Activated T-cell treated with anti-CD3 and anti-CD28 coated beads, Interleukin-2, amount 50 U/mL, for 24 hours (primary cell): ENCODE measurements at places on chromosomes 1 and 21.

DNA sequence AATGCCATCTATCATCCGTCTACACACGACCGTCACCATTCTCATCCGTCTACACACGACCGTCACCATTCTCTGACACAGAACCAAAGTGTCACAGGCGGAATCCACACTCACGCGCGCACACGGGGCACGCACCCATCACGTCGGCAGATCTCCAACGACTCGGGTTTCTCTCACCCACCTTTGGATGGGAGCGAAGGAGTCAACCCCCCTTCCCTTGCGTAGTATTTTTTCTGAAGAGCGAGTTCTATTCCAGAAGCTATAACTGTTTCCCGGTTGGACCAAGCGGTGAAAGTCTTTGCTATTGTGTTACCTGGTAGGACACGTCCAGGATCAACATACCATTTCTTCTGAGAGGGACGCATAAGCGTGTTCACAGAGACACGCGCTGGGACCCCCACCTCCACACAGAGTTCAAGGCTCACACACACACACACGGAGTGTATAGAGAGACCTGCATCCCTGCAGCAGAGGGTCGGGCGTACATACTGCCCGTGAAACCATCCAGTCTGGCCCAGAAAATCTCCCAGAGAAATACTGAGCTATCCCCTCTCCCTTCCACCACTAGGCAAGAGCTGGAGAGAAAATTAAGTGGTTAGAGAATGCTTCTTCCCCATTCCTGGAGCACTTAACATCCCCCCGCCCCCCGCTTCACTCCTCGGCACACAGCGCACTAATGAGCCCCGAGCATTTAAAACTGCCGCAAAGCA, 741 bp downstream of the DUSP10 start:
- DNase-seq: peak; percentile 56

DNA sequence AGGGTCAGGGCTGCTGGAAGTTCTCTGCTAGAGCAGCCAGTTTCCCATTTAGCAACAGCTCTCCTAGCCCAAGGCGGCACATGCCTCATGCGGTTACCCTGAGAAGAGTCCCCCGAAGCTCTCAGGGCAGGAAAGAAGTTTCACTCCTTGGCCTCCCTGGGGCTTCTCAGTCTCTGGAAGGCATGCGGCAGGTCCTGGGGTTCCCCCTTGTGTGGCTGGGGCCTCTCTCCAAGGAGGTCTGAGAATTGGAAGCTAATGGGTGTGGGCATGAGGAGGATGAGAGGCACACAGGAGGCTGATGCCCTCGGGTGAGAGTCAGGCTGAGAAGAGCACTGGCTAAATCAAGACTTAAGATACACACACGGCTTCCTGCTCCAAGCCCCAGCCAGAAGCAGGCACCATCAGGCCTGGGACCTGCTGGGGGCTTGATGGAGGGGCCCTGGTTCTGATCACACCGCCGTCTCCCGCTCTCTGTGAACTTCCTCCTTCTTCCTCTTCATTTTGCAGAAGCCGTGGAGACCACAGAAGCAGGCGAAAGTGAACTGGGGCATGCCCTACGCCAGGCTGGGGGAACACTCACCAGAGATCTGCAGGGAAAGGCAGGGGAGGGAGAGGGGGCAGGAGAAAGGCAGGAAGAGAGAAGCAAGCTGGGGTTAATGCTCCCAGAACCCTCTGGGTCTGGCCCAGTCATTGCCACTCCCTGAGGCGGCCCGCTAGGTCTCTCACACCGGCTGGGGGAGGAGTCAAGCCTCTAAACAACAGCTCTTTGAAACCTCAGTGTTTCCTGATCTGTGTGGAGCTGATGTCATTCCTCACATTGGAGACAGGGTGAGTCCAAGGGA, 15.1 kb downstream of the BLACAT1 start:
- DNase-seq: peak; percentile 79

DNA sequence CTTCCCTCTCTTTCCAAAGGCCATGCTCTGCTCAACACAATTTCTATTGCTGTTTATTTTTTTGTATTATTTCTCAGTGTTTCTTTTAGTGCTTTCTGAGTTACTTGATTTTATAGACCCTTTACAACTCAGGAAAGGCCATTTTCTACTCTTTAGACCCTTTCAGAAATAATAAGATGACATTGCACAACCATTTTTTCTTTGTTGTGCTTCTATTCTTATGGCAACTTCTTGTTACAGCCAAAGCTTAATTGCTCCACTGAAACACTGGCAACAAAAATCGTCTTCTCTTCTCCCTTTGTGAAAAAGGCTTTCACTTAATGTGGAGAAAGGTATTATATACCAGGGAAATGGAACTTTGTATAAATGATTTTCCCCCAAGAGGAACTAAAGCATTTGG, 39.0 kb upstream of the SAMSN1 start:
- no peak for DNase-seq

DNA sequence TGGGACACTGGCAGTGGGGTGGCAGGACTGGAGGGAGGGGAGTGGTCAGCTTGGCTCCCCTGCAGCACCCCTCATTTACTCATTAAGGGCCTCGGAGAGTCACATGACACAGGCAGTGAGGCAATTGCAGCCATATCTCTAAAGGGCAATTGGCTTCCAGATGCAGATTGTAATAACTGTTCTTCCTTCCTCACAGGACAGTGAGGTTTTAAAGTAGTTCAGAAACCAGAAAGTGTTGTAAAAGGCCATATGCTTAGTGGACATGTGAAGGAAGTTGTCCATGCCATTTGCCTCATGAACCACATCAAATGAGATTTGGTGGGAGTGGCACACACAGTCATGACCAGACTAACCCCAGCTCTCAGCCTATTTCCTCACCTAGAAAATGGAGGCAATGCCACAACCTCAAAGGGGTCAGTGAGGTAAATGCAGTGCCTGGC, 11.1 kb downstream of the MTX1 start:
- DNase-seq: peak; percentile 48

- no peak for DNase-seq
Observed at GRCh38 chr1:232978815-232979214, 28.4 kb downstream of the NTPCR start.

DNA sequence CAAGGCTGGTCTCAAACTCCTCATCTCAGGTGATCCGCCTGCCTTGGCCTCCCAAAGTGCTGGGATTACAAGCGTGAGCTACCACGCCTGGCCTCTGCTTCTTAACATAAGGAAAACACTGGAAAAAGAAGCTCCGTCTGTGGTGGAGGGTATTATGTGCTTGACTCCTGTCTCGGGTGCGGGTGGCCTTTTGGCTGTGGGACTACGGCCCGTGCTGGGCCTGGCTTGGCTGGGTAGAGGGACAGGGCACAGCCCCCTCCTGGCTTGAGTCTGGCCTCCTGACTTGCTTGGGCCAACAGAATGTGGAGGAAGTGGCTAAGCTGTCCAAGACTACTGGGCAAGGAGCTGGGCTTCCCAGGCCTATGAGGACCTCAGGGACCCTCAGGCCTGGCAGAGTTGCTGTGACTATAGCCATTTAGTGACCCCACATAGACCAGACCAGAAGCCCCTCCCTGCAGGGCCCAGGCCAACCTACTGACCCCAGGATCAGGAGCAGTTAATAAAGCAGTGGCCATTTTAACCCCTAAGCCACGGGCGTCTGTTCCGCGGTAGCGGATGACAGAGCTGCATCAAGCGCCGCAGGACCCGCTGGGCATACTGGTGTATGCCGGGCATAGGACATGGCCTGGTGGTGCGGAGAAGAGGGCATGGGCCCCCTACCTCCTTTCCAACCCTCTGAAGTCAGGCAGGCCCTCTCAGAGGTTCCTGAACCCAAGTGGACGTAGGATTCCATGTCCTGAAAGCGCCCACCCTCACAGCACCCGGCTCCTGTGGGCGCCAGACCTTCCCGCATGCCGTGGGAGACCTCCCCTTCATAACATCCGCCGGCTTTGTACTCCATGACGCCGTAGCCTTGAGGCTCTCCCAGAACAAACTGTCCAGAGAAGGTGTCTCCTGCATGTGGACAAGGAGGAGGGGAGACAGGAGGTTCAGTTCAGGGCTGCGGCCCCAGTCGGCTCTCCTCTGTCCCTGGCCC, 4.4 kb downstream of the MORN1 start:
- DNase-seq: no peak

DNA sequence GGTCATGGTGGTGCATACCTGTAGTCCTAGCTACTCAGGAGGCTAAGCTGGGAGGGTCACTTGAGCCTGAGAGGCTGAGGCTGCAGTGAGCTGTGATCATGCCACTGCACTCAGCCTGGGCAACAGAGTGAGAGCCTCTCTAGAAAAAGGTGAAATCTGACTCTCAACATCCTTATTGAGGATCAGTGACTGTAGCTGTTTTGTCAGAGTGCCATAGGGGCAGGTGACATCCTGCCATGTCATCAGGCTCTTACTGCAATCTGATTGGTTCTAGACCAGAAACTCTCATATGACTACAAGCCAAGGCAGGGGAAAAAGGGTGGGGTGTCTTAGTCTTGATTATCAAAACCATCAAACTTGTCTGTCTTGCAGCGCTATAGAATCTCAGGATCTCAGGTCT, 62.8 kb upstream of the NGF start:
- no peak for DNase-seq

GRCh38 chr1:155081472-155082300, 3.0 kb downstream of the EFNA3 start:
- DNase-seq: peak; percentile 58

GRCh38 chr1:58805716-58806571, 22.1 kb upstream of the JUN start:
- DNase-seq: no peak

GRCh38 chr21:46057111-46057709, 40.7 kb upstream of the COL6A2 start:
- peak; percentile 63 for DNase-seq

- peak; percentile 85 for DNase-seq
Observed at GRCh38 chr1:77779529-77780281, at the start of gene MIGA1. Gene MIGA1, plus strand, starts transcription at chr1:77779649. Its CDS starts 3,604 bp downstream, at chr1:77783253.
